HT1080 (cell line): ENCODE measurements at places on chromosomes 7 and 10. TPM values are rescaled to one million over a fixed set of nuclear protein-coding genes. Genes with fewer than 3 reads are reported as not detected.

The ARMS2 gene
- not detected in 2 replicates for total RNA-seq

The PARP12 gene
- total RNA-seq = 8.8 and 11.7 TPM in 2 replicates

The MIOS gene
- total RNA-seq = 24.0 and 25.9 TPM in 2 replicates

- no peak for DNase-seq
Observed at GRCh38 chr10:86068231-86069054, 298.2 kb downstream of the GRID1 start.

DNA sequence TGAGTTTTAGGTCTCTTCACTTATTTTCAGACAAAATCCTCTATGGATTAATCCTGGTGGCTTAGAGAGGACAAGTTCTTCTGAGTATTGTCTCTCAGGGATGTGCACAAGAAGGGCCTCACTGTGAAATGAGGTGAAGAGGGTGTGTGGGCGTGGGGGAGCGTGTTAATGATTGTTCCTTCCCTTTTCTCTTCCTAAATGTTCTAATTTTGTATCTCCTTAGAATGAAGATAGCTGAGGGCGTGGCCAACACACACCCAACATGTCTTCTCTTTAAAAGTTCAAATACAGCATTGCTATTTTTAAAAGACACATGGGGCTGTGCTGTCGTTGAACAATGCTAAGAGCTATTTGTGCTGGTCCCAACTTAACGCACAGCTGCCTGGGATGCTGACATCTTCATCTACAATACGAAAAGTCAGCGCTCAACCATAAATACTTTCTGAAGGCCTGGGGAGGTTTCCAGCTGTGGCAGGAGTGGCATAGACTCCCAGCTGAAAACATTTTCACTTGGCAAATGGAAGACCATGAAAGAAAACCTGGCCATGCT lies 135.9 kb downstream of the JCAD start:
- DNase-seq = no peak

GRCh38 chr7:151861881-151862280 lies 15.0 kb downstream of the PRKAG2 start:
- DNase-seq = no peak

GRCh38 chr7:127154958-127155357 lies 97.8 kb downstream of the GRM8 start:
- no peak for DNase-seq

- no peak for DNase-seq
Observed at GRCh38 chr10:113982296-113982695, 61.4 kb upstream of the ADRB1 start.

GRCh38 chr7:4726566-4726965 lies 44.5 kb downstream of the FOXK1 start:
- DNase-seq = no peak

DNA sequence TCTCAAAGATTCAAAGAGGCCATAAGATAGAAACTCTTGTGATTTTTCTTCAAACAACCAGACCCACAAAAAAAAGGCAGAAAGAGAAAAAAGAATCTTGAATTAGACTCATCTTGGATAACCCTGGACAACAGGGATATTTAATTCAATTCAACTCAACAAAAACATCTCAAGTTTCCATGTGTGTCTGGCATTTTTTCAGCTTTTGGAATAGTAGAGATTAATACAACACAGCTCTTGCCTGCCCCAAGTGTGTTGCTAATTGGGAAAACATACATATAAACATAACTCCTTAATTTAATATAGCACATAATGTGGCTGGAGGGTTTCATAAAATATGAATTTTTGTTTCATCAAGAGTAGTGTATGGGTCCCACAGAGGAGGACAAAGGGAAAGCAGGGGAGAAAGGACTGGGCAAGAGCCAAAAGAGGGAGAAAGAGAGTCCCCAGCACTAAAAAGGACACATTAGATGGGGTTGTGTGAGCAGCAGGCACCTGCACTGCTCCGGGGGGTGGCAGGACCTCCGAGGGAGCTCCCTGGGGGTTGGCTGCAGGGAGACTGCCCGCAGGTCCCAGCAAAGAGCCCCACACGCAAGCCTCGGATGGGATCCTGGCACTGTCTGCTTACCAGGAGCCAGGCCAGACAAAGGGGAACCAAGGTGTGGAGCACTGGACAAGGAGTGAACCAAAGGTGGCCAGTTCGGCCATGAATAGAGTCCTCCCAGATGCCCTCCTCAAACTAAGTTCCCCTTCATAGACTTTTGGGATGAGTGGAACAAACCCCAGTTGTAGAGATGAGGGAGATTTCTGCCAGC lies 65.6 kb upstream of the TMEM72 start:
- DNase-seq = no peak

- DNase-seq = no peak
Observed at GRCh38 chr7:33711231-33712019, 193.9 kb upstream of the BMPER start.

- DNase-seq = no peak
Observed at GRCh38 chr7:142422621-142423020, 164.8 kb upstream of the PRSS58 start.
